Right cardiac atrium (tissue), 5 donors: ENCODE measurements at places on chromosomes 7 and 10. TPM values are rescaled to one million over a fixed set of nuclear protein-coding genes. Genes with fewer than 3 reads are reported as not detected.

DNA sequence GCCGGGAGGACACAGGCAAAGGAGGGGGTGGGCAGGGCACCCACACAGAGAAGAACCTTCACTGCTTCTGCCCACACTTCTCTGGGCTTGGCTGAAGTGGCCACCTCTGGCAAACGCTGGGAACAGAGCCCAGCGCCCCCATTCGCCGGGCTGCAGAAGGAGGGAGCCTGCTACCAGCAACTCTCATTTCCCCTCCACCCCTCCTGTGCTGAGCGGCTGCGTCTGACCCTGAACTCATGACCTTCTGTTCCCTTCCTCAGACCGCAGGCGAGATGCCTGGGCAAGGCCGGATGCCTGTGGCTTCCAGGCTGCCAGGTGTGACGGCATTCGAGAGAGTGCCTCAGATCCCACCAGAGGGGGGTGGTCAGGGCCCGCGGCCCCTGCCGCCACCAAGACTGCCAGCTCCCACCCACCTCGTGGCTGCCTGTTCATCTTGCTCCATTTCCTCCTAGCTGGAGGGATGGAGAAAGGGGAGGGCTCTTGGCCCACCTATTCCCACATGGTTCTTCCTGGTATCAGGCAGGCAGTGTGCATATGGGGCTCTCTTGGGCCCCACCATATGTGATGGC, 19.8 kb downstream of the DNAJB12 start:
- peak; percentile 91 for DNase-seq

DNA sequence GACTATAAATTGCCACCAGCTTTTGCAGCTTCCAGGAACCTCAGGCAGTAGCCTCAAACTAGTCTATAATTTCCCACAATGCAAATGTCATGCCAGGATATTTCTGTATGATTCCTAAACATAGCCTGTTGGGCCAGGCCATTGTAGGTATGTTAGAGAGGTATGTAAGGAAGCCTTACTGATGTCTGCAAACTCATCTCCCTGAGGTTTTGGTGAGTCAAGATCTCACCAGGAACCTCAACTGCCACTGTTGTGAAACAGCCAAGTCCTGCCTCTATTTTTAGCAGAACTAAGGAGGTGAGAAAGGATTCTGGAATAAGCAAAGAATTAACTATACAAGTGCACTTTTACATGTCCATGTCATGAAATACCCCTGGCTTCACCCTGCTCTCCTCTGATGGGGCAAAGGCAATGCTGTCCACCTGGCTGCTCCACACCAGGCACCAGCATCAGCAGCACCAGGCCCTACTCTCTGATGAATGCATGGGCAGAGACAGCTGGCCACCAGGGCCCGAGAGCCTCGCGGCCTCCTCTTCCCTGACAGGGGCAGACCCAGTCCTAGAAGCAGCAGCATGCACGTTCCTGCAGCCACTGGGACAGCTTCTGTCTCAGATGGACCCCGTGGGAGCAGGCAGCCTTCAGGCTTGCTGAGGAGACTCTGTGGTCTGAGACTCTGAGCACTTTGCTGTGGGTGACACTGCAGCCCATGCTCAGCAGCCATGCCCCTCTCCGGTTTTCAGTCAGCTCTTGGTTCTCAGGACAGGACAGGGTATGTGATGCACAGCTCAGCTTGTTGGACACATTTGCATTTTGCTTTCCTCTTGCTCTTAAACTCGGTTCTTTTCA, 147.3 kb downstream of the ZMYND11 start:
- DNase-seq = no peak

DNA sequence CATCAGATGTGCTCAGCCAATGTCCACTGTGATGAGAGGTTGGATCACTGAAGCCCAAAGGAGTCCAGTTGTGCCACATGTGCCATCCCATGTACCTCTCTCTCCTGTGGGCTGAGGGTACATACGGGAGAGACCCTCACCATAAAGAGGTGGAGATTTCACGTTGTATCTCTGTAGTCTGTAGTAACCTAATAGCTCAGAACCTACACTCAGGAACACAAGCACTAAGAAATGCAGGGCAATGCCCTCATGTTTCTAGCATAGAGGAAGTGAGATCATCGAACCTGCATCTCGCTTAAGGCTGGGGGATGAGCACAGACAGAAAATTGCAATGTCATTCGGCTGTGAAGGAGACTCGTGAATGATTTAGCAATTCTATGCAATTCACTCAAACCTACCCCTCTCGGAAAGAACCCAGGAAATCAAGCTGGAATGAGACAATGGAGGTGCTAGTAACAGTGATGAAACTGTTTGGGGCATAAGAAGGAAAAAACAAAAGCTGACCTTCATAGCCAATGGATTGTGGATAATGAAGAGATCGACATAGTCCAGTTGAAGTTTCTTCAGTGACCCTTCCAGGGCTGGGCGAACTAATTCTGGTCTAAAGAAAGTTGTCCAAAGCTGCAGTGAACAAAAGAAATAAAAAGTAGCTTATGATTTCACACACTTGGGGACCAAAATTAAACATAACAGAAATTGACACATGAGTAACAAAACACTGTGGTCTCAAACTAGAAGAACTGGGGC, 80.3 kb upstream of the UCN3 start:
- DNase-seq = no peak

SMKR1 gene
- 0.16 TPM for polyA plus RNA-seq
